ENCODE measurements at places on chromosomes 4 and X.
A peak's percentile ranks its signal among the peaks of the same experiment; 100 is the strongest.

DNA sequence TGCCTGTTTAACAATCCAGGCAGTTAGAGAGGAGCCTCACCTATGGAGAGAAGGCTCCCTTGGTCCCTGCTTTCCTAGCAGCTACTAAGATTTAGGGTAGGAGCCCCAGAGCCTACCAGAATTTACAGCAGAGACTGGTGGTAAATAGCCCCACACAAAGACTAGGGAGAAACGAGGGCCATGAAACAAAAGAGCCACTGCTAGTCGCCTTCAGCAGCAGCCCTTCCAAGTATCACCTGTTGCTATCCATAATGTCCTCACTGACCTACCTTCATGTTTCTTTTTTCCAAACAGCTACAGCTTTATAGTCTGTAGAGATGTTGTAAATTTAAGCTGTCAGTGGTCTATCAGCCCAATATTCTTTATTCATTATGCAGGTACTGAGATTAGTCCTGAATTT lies 25.3 kb downstream of the ARHGEF6 start:
- DNase-seq: no peak

DNA sequence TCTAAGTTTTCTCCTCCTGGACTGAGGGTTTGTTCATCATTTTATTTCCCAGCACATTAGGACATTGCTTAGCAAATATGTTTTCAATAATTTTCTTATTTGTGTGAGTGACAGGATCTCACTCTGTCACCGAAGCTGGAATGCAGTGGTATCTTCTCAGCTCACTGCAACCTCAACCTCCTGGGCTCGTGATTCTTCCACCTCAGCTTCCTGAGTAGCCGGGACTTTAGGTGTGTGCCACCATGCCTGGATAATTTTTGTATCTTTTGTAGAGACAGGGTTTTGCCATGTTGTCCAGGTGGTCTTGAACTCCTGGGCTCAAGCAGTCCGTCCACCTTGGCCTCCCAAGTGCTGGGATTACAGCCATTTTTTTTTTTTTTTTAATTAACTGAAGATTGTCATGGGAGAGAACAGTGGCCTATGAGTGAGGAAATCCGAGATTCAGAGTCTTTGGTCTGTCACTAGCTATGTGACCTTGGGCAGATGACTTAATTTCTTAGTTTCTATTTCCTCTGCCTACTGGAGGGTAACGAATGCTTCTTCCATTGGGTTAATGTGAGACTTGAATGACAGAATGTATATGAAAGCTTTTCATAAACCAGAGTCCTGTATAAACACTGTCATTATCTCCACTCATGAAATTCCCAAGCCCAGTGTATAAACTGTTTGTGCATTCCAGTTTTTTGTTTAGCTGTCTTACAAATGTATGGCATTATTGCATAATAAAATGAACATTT lies 23.9 kb downstream of the MOB1B start:
- no peak for DNase-seq

DNA sequence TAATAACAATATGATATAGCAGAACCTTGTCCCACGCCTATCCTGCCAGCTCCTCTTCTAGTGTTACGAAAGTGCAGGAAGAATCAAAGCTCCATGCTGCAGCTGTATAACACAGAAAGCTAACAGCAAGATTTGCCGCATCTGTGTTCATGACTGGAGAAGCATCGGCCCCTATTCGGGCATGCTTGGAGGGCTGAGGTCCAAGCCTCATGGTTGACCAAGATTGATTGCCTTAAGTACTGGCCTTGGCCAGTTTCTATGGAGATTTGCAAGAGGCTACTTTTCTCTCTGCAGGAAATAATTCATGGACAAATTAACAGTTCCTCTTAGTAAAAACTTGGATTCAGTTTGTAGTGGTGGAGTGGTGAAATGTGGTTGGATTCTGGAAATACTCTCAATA lies 12.9 kb upstream of the NDP start:
- DNase-seq: no peak

- peak; percentile 34 for DNase-seq
Observed at GRCh38 chr4:57109847-57110639, at the start of gene IGFBP7. TSS of gene IGFBP7 (minus strand) at chr4:57110385. CDS start at chr4:57110351, 34 bp downstream.

- no peak for DNase-seq
Observed at GRCh38 chr4:52173470-52174045, 122.5 kb downstream of the SPATA18 start.

All from HFFc6 (cell line).